ENCODE measurements at places on chromosomes 4 and X.

GRCh38 chr4:128517739-128518510 lies 230.3 kb upstream of the PGRMC2 start:
- no peak for DNase-seq

DNA sequence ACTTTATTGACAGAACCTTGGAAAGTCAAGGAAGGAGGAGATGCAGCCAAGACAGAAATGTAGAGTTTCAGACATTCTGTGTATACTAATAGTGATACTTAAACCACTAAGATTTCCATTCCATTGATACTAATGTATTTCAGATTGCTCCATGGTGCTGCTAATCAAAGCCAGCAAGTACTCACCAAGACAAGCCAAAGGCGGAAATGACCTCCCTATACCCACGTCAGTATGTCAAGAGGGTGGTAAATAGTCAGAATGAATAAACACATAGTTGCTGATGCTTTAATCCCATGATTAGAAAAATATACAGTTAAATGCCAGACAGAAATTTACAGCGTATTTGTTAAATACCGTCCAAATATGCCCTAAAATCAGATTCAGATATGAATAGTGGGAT lies 417.8 kb upstream of the INTU start:
- no peak for DNase-seq

DNA sequence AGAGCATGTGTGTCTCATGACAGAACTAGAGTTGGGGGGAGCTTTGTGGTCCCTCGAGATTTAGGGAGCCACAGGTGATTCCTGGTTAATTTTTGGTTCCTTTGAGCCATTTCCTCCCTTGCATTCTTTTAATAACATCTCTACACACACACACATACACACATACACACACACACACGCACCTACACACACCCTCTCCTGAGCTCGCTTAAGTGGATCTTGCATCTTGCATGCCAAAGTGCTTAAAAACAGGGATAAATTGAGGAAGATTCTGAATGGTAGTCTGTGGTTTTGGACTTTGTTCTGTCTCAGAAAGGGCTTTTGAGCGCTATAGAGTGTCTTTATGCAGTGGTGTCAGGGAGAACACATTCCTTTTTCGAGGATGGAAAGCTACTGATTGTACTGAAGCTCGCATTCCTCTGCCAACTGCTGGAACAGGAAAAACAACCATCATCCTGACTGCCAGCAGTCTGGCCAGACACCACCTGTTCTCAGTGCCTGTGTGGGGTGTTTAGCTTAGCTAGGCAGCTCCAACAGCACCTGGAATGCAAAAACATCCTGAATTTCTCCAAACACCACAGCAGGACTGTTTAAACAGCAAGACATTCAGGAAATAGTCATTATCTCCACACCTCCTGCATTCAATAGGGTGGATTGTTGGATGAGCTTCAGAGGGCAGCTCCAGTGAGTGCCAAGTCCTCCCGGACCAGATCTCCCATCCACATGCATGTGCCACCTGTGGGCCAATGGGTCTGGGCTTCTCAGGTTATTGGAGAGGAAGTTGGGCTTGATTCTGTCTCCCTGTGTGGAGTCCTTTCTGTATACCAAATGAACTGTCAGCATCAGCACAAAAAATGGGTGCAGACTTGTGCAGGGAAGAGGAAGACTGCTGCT lies 21.9 kb upstream of the IGFBP7 start:
- no peak for DNase-seq

DNA sequence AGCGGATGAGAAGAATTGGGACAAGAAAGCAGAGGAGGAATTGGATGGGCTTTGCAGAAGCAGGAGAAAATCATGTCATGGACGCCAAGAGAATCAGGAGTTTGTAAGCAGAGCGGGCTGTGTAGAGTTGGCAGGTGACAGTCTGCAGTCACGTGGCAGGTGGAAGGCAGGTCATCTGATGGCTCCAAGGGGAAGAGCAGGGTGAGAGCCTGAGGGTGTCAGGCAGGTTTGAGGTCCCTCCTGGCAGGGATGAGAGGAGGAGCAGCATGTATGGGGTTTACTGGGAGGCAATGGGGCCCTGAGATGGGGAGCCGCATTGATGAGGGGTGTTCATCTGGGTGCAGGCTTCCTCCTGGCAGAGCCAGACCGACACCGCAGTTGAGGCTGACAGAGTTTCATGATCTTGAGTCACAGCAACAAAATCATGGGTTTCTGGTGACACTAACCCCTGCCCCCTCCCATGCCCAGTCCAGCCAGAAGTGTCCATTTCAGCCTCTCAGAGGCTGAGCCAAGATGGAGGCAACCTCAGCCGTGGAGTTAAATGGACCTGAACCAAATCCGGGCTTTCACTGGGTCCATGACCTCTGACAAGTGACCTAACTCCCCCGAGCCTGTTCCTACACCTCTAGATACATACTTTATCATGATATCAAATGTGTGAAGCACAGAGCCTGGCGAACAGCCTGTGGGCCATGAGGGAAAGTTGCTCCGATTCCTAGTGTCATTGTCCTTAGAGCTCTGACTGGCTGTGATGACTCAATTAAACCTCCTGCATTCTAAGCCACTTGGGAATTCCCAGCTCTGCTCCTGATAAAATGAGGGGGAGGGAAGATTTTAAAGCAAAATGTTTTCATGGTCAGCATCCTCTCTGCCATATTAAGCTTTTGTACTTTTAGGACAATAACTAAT lies 36.1 kb downstream of the EVC start:
- no peak for DNase-seq

DNA sequence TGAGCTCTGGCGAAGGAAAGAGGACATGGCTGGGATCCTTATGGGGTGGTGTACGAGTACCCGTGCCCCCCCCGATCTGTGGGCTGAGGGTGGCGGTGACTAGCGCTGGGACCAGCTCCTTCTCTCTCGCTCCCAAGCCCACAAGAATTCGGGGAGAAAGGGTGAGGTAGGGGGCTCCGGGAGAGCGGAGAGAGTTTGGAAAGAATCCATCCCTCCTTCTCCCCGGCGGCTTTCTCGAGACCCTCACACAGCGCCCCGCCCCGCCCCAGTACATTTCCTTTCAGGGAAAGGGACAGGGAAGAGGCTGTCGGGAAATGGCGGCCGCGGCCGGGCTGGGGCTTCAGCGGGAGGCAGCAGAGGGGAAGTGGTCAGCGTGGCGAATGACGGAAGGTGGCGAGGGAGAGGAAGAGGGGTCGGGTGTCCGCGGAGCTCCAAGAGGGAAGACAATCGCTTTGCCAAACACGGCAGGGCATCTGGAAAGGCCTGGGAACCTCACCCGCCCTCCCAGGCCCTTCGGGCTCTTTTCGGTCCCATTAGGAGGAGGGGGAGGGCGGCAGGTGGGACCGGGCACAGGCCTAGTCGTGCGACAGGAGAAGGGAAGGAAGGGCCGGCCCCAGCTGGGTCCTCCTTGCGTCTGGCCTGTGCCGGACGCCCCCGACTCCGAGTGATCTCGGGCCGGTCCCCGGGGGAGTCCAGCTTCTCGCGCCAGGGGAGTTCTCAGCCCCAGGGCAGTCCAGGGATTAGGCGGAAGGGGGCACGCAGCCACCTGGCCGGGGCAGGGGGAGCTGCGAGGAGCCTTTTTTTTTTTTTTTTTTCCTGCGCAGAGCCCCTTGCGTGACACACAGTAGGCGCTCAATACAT lies 10.2 kb downstream of the HNRNPH2 start:
- DNase-seq: no peak

DNA sequence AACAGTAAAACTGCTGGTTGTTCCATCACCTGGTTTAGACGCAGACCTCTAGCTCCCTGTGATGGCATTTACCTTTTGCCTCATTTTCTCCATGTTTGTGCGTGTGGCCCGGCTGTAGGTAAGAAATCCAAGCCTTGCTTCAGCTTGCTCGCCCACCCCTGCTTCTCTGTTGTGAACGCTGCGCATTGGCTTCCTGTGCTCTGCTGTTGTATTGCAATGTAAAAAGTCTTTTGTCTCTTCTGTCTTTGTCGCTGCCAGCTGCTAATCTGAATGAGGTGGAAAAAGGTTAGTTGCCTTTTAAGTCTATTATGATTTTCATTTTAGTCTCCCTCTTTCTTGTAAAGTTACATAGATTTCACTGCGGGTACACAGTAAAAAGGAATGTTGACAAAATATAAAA lies 127.3 kb upstream of the PACRGL start:
- DNase-seq: no peak

GRCh38 chrX:883588-883987 lies 253.0 kb downstream of the SHOX start:
- DNase-seq: no peak

DNA sequence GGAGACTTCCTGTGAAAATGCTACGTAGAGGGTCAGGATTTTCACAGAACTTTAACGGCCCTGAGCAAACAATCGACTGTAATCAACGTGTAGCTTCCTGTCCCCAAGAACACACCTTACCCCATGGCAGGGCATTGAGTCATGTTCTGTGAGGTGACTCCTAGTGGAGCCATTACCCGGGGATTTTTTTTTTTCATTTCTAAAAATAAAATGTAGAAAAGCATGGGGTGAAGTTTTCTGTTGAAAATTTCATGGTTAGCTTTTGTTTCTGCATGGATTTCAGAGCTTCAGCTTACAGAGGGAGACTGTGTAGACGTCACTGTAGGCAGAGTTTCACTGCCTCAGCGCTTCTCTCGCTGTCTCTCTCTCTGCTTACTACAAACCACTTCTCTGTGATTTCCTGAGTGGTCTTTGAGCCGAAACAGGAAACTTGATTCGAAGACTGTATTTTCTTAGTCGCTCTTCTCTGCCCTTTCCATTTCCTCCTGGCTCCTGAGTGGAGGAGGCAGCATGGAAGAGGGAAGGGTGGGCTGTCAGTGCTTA lies 111.7 kb downstream of the NFKB1 start:
- peak; percentile 72 for DNase-seq

DNA sequence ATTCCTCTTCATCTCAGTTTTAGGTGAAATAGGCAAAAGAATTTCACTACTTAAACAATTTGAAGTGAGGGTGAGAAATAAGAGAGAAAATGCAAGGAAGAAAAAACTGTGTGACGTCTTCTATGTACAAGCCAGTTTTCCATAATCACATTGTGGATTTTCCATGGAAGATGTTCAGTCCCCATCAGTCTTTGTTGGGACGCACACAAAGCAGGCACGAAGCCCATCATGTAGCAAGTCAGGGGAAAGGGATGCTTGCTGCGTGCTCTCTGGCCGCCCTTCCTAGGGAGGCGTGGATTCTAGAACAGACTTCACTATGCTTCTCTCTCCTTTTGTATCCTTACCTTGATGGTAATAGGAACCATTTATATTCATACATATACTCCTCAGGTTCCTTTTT lies 54.7 kb downstream of the RBPJ start:
- DNase-seq: no peak

DNA sequence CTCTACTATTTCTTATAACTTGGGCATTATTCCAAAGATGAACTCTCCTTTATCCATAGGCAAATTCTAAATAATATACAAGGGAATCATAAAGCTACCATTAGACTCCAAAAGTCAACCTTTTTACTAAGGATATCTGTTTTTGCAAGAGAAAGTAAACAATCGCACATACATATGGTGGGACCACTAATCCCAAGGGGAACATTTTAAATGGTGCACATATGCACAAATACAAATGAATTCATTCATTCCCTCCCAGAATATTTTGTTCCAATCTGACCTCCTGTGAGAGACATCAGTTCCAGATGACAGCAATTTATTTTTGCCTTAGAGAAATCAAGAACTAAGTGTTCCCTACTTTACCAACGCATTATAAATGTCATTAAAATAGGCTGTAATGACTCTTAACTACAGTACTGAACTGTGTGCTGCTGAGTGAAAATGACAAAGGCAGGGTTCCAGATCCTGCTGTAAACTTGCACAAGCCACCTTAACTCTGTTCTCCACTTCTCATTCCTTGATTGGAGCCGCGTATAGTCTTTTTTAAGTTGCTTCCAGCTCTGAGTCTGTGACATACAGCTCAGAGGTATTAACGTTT lies 2.0 kb downstream of the DHX15 start:
- DNase-seq: no peak

DNA sequence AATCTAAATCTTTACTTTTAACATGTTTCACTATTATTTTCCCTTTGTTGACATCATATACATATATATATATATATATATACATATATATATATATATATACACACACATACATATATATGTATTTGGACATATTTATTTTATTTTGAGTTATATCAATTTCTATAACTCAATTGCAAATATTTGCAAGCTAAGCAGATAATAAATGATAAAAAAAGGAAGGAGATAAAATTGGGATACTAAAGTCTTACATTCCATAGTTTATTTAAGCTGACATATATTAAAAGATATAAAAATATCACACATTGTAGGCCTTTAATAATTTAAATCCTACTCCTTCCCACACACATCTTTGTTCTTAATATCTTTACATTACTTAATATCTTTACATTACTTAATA lies 372.2 kb downstream of the GRXCR1 start:
- no peak for DNase-seq

- DNase-seq: no peak
These were observed 10.0 kb downstream of the ADAM29 start for GRCh38 chr4:174928174-174928573.

DNA sequence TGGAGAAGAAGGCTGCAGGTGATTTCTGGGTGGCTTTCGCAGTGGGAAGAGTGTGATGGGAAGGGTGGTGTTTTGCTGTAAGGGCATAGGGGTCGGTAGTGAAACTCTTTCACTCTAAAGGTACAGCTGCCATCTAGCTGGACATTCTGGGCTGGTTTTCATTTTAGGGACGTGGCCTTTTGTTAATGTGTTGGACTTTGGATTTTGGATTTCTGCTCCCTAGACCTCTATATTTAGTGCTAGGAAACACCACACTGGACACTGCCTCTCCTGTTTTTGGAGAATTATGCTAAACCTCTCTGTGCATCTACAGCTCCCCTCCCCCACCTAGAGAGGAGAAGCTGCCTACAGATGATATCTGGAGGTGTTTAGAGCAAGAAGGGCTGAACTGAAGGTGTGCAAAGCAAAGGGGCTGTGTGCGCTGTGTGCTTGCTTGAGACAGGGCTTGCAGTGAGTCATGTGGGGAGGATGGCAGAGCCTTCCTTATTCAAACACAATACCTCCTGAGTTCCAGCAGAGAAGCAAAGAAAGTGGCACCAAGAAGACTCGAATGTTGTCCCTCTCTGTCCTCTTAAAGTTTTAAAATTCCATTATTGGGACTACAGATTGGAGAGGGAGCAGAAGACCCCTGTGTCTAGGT lies 47.9 kb downstream of the STARD8 start:
- no peak for DNase-seq

- DNase-seq: no peak
These were observed 14.6 kb downstream of the NPNT start for GRCh38 chr4:105909787-105910281.

- no peak for DNase-seq
These were observed 887.6 kb downstream of the ADGRL3 start for GRCh38 chr4:62087706-62088105.

DNA sequence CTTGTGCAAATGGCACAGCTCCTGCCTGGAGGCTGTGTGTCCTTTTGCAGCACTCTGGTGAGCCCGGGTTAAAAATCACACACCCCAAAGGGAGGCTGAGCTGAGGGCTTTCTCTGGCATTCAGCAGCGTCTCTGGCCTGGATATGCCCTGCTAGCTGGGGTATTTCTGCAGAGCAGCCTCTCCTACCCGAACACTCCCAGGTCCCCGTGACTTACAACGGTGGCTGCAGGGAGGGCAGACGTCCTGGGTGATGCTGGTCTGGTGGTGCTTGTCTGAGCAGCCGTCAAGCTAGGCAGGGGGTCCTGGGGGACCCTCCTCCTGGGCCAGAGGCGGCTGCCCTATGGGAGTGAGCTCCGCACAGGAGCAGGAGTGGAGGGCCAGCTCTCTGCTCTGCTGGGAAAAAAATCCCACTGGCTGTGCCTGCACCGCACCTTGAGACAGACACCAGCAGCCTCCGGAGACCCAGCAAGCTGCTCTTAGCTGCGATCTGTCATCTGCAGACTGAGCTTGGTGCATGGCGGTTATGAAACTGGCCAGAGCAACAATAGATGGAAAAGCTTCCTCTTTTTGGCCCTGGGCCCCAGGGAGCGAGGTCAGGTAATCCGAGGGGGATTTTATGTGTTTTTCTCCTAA lies 41.3 kb upstream of the ASMTL start:
- peak; percentile 41 for DNase-seq

Measured in naive thymus-derived CD8-positive, alpha-beta T cell (primary cell).